ENCODE measurements at places on chromosomes 6 and 20.

GRCh38 chr6:140079328-140079727, 704.9 kb upstream of the CITED2 start:
- peak; percentile 69 for DNase-seq

GRCh38 chr20:41424011-41424410, 57.4 kb upstream of the EMILIN3 start:
- DNase-seq = no peak

GRCh38 chr20:10462516-10462915, 27.4 kb downstream of the SLX4IP start:
- DNase-seq = no peak

- DNase-seq = no peak
Observed at GRCh38 chr20:61331543-61331942, 79.5 kb downstream of the CDH4 start.

DNA sequence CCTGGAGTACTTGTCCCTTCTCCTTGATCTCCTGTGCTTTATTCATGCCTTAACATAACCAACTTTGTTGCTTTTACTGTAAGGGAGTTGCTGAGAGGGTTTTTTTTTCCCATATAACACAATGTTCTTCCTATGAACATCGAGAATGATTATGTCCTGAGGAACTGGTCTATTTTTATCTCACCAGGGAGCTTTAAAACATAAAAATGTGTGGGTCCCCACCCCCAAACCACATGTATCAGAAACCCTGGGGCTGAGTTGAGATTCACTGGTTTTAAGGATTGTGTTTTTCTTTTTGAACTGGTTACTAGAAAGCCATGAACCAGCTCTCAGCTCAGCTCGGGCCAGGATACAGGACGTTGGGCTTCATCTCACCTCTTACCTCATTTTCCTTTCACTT, 118.5 kb upstream of the JAG1 start:
- DNase-seq = no peak

DNA sequence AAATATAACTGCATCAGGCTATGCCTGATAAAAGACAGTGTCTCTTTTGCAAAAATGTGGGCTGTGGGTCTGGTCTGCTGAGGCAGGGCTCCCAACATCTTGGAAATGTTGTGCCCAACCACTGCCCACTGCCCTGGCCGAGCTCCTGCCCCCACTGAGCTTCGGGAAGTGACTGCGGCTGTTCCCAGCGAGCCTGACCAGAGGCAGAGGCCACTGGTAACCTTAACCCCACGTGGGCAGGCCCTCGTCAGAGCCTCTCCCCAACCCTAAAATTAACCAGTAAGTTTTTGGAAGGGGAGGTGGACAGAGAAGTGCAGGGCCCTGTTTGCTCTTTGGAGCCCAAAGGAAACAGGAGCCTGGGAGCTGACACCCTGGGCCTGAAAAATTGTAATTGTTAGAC, 225.9 kb downstream of the MAFB start:
- DNase-seq = no peak

DNA sequence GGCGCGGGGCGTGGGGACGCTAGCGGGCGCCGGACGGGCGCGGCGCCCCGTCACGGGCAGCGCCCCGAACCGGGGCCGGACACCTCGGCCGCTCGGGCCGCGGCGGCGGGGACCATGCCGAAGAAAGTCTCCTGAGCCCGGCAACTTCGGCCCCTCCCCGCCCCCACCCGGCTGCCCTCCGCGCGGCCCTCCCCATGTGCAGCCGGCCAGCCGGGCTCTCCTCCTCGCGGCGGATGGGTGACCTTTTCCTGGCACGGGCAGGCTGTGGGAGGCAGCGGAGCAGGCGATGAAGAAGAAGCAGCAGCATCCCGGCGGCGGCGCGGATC, 278 bp downstream of the UST start:
- DNase-seq = no peak

DNA sequence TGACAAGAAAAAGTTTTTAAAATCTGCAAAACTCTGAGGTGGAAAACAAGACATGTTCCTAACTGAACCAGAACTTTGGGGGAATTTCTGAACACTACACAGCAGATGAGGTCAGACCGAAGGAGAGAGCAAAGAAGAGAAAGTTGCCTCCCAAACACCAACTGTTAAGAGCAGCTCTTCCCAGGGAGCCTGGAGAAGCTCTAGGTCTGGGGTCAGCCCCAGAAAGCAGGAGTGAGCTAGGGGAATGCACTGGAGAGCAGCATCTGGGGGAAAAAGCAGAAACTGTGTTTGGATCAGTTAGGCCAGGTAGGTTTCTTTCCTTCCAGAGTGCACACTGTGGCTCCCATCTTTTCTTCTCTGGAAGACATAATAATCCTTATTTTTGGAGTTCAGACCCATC, 41.3 kb downstream of the FKBP5 start:
- no peak for DNase-seq

GRCh38 chr20:14521016-14521415, 183.6 kb upstream of the FLRT3 start:
- DNase-seq = no peak

DNA sequence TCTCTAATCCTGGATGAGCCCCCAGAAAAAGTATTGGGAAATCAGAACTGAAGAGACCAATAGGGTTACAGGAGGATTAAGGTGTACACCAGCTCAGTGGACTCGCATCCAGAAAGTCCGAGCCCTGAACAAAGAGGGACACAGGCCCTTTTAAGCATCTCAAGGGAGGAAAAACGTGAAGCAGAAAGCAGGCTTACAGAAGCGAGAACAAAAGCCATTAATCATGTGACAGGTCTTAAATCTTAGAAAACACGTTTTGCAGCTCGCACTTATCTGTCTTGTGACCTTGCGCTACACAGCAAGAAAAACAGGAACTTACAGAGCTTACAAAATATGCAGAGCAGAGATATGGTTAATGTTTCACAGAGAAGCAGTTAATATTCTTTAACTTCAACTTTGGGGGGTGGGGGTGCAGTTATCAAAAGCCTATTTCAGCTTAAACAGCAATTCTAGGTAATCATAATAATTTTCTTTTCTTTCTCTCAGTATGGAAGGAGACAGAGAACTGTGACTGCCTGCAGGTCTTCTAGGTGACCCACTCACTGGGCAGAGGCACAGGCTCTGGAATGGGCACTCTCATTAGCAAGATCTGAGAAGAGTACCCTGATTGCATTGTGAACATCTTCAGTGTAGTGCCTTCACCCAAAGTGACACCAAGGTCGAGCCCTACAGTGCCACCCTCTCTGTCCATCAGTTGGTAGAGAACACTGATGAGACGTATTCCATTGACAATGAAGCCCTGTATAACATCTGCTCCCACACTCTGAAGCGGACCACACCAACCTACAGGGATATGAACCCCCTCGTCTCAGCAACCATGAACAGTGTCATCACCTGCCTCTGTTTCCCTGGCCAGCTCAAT, 65.0 kb upstream of the MOCS1 start:
- DNase-seq = no peak

- no peak for DNase-seq
Observed at GRCh38 chr6:160387916-160388643, 39.9 kb downstream of the SLC22A3 start.

DNA sequence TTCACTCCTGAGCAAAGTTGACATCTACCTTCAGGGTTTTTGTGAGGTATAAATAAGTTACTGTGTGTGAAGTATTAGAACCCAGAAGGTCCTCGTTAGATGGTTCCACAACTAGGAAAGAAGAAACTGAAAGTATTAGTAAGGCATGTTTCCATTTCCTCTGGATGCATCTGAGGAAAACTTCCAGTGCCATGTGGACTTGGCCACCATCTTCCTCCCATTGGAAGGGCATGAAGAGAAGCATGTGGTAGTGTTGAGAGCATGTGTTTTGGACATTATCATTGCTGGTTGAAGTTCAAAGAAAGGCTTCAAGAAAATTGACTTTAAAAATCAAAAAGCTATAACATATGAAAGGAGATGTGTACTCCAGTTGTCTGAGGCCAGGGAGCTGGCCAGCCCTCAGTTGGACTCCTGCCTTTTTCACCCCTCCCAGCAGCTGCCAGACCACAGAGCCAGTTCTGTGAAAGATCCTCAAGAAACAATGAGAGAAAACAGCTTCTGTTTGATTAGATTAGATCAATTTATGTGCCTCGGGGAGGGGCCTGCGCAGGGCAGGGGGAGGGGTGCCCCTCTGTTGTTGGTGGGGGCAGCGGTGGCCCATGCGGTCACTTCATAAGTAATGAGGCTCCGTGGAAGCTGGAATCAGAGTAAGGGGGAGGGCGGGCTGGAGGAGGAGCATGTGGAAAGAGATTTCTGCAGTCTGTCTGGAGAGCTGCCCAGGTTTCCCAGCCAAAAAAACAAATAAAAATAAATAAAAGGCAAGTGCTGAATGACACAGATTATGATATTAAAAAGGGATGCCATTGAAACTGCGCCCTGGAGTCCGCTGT, 154.0 kb downstream of the JARID2 start:
- DNase-seq = no peak

GRCh38 chr6:156963712-156964700, 186.8 kb downstream of the ARID1B start:
- peak; percentile 69 for DNase-seq

DNA sequence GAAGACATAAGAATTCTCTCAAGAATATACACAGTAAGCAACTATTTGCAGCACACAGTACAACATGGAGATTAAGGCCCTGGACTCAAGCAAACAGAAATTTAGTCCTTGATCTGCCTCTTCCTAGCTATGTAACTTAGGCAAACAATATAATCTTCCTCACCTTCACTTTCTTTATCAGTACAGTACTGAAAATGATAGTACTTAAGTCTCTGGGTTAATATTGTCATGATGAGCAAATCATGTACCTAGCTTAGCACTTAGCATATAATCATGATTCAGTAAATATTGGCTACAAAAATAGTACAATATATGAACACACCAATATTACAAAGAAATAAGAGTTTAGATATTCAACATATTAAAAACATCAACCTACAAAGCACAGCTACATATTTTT, 320.5 kb downstream of the HACE1 start:
- DNase-seq = no peak

- peak; percentile 24 for DNase-seq
Observed at GRCh38 chr20:57795342-57795697, 85.5 kb upstream of the PMEPA1 start.

DNA sequence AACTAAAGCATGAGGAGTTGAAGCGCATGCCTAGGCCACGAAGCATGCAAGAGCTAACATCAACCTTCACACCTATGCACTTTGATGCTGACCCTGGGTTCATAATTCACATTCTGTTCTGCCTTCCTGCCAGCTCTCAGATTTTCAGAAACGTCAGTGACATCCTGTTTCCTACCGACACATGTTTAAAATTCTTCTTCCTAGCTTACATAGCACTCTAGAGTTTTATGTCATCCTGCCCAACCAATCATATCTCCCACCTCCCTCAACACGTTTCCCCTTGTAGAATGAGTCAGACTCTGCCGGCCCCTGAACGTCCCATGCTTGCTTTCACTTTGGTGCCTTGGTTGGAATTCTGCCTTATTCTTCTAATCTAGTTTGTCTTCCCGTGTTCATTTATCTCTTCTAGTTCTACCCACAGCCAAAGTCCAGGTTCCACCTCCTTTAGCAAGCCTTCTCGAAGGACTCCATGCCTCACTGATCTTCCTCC, 97.2 kb upstream of the MAP7 start:
- DNase-seq = no peak

DNA sequence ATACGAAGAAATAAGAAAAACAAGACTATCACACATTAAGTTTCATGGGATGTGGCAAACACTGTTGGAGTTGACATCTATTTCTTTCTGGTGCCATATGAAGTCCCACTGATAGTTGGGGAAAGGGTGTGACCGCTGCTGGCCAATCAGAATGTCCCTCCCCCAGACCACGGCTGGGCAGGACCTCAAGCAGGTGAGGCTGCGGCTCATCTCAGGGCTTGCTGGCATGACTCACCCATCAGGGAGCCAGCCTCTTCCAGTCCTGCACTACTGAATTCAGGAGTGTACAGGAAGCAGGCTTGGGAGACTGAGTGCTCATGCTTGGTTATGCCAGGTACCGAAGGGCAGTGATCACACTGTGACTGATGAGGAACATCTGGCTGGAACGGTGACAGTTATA, 18.9 kb downstream of the PREP start:
- no peak for DNase-seq

GRCh38 chr6:72975352-72975752, 249.9 kb downstream of the KHDC1L start:
- no peak for DNase-seq

- DNase-seq = no peak
Observed at GRCh38 chr6:132768051-132768517, 10.4 kb upstream of the VNN2 start.

DNA sequence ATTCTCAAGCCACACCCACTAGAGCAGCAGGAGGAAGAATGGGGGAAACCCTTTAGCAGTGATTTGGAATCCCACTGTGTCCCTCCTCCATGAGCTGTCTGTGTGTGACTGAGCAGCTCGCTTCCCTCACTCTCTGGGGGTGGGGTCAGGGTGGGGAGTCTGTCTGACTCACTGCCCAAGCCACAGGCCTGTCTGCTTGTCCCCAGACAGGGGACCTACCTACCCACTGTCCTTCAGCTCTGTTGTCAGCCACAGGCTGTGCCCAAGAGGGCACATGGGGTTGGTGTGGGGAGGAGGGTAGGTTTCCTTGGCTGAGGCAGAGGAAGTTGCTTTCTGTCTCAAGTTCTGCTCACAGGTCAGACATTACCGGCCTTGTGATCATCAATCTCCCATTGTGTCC, 127.0 kb downstream of the MAFB start:
- DNase-seq = peak; percentile 12

DNA sequence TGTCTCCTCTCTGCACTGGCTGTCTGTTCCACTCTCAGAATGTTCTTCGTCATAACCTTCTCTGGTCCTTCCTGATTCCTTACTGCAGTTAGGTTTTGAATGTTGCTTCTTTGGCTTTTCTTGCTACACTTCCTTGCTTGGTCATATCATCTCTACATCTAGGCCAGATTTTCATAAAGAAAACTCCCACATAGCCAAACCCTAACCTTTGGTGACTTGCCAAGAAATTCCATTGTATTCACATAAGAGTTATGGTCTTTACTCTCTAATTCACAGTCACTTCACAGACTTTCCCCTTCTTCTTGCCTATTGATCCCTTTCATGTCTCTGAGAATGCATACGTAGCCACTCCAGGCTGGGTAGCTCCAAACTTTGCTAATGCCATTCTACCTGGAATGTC, 41.9 kb upstream of the SIM1 start:
- no peak for DNase-seq

DNA sequence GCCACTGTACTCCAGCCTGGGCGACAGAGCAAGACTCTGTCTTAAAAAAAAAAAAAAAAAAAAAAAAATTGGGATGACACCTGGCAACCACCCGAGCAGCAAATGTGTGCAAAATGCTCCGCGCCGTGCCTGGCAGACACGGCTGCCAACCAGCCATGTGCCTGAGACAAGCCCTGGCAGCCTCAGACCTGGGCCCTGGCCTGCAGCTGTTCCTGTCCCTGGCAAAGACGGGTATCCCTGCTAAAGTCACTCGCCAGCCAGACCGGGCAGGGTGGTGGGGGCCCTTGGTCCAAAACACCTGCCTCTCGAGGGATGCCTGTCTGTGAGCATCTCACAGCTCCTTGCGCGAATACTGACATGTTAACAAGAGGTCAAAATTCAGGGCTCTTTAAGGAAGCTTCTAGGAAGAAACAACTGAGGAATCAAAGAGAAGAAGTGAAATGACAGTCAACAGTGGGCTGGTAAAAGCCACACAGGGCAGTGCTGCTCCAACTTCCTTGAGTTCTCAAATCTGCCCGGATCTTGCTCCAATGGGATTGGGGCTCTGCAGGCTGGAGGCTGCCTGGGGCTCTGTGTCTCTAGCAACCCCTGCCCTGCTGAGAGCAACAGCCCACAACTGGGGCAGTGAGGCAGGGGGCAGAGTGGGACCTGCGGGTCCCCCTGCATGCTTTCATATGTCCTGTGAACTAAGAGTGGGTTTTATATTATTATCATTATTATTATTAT, 53.4 kb downstream of the SYTL3 start:
- no peak for DNase-seq
